ENCODE measurements at places on chromosomes 3 and 15. TPM values are rescaled to one million over a fixed set of nuclear protein-coding genes. Genes with fewer than 3 reads are reported as not detected.
A peak's percentile ranks its signal among the peaks of the same experiment; 100 is the strongest.

Gene NEO1
- total RNA-seq = 19.6 TPM

Gene TLR9
- total RNA-seq = 0.09 TPM

Gene WNT5A
- 10.6 TPM for total RNA-seq

DNA sequence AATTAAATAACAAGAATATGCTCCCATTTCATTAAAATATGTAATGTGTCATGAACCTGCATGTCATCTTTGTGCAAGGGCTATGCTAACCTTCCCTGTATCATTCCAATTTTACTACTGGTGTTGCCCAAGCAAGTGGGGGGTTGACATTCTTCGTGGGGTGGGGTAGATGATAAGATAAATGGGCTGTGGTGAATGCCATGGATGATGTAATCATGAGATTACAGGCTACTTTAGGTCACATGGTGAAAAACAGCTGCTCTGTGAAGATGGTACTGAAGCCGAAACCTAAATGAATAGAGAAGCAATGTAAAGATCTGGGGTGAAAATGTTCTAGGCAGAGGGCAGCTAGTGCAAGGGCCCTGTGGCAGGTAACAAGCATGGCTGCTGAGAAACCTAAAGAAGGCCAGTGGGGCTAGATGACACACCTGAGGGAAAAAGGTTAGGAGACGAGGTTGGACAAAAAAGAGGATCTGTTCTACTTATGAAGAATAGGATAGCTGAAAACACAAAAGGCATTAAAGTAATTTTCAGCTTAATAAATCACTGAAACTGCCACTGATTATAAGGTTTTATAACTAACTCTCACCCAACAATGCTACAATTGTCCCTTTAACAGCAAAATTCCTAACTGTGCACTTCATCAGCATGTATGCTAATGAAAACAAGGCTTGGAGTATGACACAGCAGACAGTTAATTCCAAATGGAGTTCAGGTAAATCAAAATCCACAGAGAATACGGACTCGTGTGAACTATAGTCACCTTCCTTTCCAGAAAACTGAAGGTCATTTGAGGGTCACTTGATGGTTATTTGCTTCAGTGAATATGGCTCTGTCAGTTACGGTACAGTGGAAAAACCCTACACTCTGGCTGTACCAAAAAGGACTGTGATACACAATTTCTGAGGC is 35.0 kb downstream of the MTMR10 start:
- peaks cover 54% of the 10 kb centered on the region for H3K36me3 ChIP-seq
- H3K27me3 ChIP-seq = no peaks in the 10 kb centered on the region
- H3K27ac ChIP-seq = no peak overlapping the region
- DNase-seq = no peak

DNA sequence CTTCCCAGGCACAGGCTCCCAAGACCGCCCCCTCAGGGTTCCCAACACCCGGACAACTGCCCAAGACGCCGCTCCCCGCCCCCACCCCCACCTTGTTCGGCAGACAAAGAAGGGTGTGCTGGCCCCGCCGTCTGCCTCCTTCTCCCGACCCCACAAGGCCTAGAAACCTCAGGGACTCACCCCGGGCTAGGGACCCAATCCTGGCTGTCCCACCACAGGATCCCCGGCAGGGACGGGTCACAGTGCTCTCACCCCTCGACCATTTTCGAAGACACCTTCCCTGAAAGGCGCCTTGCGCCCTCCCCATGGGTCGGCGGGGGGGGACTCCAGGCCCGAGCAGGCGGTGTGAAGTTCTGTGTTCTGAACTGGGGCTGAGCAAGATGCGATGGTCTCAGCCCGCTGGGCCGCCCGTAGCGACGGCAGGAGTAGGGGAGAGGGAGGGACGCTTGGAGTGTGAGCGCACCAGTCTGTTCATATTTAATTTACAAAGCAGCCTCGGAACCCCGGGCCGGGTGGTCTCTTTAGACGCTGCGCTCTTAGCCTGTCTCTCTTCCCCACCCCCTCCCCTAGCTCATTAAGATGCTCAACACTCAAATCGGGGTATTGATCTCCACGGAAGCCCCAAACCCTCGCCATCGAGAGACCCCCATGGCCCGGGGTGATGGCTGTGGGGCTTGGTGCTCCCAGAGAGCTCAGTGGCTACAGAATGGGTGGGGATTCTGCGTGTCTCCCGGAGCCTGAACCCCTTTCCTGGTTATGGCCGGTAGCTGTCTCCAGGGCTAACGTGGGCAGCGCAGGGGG is 1.4 kb upstream of the ISLR2 start:
- peak overlapping the region; percentile 84 for H3K27ac ChIP-seq
- peak; percentile 51 for DNase-seq
- peak overlapping the region; percentile 44 for H3K4me3 ChIP-seq
- peaks cover 83% of the 10 kb centered on the region for H3K27me3 ChIP-seq
- peaks cover 29% of the 10 kb centered on the region for H3K4me1 ChIP-seq
- no peaks in the 10 kb centered on the region for H3K36me3 ChIP-seq

DNA sequence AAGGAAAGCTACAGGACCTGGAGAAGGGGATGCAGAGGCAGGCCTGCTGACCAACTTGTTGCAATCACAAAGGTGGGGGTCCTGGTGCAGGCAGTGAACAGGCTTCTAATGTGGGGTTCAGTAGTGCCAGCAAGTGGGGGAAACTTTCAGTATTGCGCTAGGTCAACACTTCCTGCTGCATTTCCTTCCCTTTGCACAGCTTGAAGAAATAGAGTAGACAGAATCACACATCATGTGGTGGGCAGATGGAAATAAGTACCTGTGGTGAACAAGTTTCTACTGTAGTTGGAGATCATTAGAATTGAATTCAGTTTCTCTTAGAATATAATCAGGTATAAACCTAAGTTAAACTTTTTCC is 63.4 kb downstream of the RGMA start:
- H3K4me1 ChIP-seq = peaks cover 45% of the 10 kb centered on the region
- H3K36me3 ChIP-seq = peaks cover 57% of the 10 kb centered on the region
- DNase-seq = no peak
- no peak overlapping the region for H3K27ac ChIP-seq
- no peak overlapping the region for H3K4me3 ChIP-seq
- H3K27me3 ChIP-seq = no peaks in the 10 kb centered on the region

GRCh38 chr3:179882292-179882691 is 154.4 kb downstream of the PEX5L start:
- no peaks in the 10 kb centered on the region for H3K36me3 ChIP-seq
- peak; percentile 33 for DNase-seq
- no peak overlapping the region for H3K27ac ChIP-seq
- H3K27me3 ChIP-seq = no peaks in the 10 kb centered on the region
- H3K4me3 ChIP-seq = no peak overlapping the region

DNA sequence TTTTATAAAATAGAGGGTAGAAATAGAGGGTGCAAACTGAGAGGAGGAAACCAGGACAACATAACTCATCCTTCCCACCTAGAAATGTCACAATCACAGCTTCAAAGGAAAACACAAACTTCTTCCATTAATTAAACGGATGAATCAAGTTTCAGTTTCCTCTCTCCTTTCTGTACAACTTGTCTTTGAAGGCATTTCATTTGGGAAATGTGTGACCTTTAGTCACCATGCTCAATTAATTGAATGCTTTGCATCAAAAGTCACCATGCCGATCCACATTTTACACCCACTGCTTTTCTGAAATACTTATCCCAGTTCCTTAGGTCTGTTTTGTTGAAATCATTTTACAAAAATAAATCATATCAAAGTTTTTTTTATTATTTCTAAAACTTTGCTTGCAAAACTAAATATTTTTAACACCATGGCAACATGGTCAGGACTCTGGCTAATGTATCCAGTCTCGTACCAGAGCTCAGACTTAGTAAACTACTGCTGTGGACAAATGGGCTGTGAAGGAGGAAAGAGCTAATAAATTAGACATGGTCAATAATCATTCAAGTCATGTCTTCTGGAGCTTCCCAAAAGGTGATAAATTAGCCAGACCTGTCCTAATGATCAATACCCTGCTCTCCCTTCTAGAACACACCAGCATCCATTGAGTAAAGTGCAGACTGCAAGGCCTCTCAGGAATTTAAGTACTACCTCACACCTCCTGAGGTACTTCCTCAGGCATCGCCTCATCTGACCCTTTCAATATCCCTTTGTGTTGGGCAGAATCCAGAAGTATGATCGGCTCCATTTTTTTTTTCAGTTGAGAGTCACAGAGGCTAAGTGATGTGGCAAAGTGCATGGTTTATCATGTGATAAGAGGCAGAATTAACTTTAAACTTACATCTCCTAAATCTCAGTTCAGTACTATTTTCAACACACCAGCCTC is 161.3 kb downstream of the GREM1 start:
- DNase-seq = peak; percentile 36
- no peak overlapping the region for H3K4me3 ChIP-seq
- no peaks in the 10 kb centered on the region for H3K36me3 ChIP-seq
- peaks cover 2% of the 10 kb centered on the region for H3K27me3 ChIP-seq

DNA sequence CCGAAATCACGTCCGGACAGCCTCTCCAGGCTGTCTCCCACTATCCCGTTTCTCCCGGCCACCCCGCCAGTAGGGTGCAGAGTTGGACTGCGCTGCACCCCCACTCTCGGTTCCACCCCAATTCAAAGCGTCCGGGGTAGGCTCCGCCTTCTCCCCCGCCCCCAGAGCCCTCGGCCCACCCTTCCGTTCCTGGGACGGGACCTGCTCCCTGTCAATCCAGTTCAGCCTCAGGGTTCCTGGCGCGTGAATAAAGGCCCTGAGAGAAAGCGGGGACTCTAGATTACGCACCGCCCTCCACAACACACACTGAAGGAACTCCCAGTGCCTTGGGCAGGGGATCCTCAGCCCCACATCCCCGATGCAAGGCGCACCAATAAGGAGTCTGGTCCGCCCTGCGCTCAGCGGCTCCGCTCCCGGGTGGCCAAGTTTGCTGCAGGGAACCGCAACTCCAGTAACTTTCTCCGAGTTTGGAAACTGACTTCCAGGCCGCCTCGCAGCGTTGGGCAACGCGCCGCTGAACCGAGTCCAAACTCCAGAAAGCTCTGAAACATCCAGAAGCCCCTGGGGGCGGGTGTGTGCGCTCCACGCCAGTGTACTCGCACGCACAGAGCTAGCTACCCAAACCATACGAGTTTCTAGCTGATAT is 1.9 kb downstream of the ADAMTS9 start:
- H3K4me1 ChIP-seq = peaks cover 19% of the 10 kb centered on the region
- peaks cover 2% of the 10 kb centered on the region for H3K27me3 ChIP-seq
- H3K4me3 ChIP-seq = peak overlapping the region; percentile 95
- H3K36me3 ChIP-seq = peaks cover 25% of the 10 kb centered on the region
- peak overlapping the region; percentile 99 for H3K27ac ChIP-seq
- DNase-seq = peak; percentile 99

DNA sequence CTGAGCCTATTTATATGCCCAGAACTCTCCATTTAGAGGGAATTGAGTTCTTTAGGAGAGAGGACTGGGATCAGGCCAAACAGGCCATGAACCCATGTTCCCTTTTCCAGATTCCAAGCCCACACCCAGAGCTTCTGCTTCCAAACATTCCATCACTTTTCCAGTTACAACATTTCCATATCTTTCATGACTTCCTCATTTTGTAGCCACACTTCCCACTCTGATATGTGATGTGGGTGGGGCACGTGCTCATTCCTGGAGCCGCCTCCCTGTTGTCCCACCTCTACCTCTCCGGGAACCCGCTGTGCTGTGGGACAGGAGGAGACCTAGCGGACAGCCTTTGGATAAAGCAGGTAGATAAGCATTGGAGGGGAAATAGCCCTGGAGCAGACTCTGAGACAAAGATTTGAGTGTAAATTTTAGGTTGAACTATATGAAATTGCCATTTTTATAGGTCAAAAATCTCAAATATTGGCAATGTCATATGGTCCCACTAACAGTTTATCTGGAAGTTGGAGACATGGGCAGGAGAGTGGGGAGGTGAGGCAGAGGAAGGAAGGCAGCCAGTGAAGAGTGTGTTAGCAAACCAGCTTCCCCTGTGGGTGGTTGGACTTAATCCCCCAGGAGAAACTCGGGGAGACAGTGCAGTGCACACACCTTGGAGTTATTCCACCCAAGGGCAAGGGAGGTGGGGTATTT is 31.8 kb downstream of the CYP8B1 start:
- H3K27ac ChIP-seq = no peak overlapping the region
- DNase-seq = peak; percentile 74
- H3K4me3 ChIP-seq = no peak overlapping the region
- no peaks in the 10 kb centered on the region for H3K27me3 ChIP-seq

DNA sequence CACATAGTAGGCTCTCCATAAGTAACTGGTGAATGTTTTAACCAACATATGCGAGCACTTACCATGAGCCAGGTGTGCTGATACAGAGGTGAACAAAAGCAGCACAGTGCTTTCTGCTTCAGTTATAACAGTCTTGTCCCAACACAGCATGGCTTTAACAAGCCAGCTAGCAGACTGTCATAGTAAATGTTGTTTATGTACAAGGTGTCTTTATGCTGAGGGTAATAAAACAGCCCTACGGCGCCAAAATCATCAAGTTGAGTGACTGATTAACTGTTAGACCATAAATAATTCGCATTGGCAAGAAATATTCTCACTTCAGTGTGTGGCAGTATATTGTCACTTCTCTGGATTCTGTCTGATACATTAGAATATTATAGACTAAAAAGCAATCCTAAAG is 646.0 kb upstream of the CFAP20DC start:
- no peak overlapping the region for H3K4me3 ChIP-seq
- H3K27ac ChIP-seq = no peak overlapping the region
- H3K27me3 ChIP-seq = no peaks in the 10 kb centered on the region
- no peaks in the 10 kb centered on the region for H3K36me3 ChIP-seq
- H3K4me1 ChIP-seq = no peaks in the 10 kb centered on the region

- H3K27me3 ChIP-seq = no peaks in the 10 kb centered on the region
- H3K4me1 ChIP-seq = no peaks in the 10 kb centered on the region
- no peak for DNase-seq
- no peak overlapping the region for H3K4me3 ChIP-seq
- no peak overlapping the region for H3K27ac ChIP-seq
- peaks cover 18% of the 10 kb centered on the region for H3K36me3 ChIP-seq
These were observed 38.0 kb downstream of the TMEM41A start for GRCh38 chr3:185460719-185461350.

DNA sequence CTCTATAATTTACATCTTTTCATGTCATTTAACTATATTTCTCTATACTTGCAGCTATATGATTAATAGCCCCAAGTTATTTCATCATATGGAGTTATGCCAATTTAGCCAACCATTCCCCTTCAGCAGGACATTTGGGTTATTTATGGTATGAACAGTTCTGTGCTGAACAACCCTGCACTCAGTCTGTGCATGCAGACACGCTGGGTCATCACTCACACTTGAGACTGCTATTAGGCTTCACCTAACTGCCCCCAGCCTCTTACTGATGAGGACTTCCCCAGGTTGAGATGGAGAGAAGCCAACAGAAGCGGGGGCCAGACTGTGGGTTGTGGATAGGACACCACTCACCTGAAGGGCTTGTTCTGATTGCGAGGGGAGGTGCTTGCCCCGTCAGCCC is 7.3 kb downstream of the TADA3 start:
- H3K27me3 ChIP-seq = no peaks in the 10 kb centered on the region
- peaks cover 75% of the 10 kb centered on the region for H3K36me3 ChIP-seq
- no peak overlapping the region for H3K27ac ChIP-seq
- DNase-seq = no peak
- H3K4me3 ChIP-seq = no peak overlapping the region

DNA sequence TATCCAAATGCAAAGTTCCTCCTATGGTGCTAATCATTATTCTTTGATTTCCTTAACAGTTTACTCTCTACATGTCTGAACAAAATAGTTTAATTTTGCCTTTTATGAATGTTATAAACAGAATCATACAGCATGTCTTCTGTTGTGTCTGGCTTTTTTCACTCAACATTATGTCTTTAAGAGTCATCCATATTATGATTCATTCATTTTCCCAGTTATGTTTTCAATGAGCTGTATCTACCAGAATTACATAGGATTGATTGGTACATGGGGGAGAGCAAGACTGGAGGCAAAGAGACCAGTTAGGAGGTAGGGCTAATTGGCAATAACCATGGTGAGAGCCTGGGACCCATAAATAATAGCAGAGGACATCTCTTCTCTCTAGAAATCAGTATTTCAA is 16.6 kb upstream of the RAP2B start:
- H3K36me3 ChIP-seq = no peaks in the 10 kb centered on the region
- H3K4me3 ChIP-seq = no peak overlapping the region
- H3K27me3 ChIP-seq = no peaks in the 10 kb centered on the region
- no peak overlapping the region for H3K27ac ChIP-seq
- DNase-seq = no peak
